Stimulated activated CD4-positive, alpha-beta T cell treated with anti-CD3 and anti-CD28 coated beads, Interleukin-2, amount 100 ng/mL, for 48 hours (primary cell): ENCODE measurements at places on chromosomes 7 and 10.

- no peak for DNase-seq
Observed at GRCh38 chr10:28008054-28008453, 9.2 kb upstream of the ODAD2 start.

DNA sequence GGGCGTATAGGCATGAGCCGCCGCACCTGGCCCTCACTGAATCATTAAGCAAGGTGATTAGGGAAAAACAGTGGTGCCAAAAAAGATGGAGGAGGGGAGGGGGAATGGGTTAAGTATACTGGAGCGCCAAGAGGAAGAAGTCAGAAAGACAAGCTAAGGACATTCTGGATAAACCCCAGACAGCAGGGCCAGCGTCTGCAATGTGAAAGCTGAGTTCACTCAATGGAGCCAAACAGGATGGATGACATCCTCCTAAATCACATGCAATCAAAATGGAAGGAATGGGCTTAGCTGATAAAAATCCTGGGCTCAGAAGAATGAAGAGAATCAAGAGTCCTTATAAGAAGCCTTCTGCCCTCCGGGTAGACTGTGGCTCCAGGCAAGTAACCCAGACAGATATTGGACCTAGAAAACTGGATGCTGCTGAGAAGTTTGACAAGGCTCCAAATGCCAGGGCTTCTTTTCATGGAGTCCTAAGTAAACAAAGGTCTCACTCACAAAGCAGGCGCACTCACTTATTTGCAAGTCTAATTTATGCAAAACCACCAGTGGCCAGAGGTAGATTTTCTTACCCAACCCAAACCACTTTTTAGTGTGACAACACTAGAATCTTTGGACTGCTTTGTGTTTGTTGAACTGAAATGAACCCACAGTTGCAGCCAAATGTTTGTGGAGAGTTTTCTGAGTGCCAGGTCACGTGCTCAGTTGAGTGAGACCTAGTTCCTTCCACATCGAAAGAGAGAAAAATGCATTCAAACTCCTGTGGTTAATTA, 519.1 kb upstream of the AUTS2 start:
- DNase-seq: no peak

GRCh38 chr10:133438711-133439273, 14.4 kb upstream of the SPRN start:
- DNase-seq: no peak

DNA sequence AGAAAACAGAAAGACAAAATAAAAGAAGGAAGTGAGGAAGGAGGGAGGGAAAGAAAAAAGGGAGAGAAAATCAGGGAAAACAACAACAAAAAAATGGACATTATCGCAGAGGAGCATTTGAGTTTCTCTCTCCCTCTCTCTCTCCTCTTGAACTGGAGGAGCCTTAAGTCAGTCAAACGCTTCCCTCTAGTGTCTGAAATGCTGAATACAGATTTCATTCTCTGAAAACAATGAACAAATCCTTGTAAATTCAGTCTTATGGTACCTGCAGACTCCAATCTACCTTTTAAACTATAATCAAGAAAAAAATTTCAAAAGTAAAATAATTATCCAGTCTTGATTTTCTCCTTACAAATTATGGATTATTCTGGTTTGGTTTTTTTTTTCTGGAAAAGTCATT, 89.2 kb upstream of the PFKP start:
- no peak for DNase-seq

DNA sequence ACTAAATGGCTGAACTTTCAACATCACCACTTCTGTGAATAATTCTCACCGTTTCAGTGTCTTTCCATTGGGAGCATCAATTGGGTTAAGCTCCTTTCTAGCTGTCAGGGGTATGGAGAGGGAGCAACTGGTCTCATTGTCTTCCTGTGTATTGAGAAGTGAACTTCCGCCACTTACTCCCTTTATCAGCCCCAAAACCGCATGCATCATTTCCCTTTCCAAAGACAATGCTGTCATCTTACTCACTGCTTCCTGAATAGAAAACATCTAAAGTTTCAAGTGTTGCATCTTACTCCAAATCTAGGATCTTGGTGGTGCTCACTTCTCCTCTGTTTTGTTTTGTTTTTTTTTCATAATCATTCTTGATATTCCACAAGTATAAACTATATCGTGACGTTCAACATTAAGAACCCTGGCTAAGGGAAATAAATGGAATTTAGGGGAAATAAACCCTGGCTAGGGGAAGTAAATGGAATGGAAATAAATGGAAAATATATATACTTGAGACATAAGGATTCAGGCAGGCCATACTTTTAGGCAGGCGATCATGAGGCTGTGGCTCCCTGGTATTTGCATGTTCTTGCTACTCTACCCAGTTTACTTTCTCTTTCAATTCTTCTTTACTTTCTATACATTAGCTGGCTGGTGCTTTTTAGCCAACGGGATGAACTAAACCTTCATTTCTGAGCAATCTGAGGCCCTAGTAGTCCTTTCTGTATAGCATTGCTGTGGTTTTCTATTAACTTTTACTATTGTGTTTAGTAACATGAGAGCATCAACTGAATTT, 371.9 kb downstream of the BMPER start:
- no peak for DNase-seq

DNA sequence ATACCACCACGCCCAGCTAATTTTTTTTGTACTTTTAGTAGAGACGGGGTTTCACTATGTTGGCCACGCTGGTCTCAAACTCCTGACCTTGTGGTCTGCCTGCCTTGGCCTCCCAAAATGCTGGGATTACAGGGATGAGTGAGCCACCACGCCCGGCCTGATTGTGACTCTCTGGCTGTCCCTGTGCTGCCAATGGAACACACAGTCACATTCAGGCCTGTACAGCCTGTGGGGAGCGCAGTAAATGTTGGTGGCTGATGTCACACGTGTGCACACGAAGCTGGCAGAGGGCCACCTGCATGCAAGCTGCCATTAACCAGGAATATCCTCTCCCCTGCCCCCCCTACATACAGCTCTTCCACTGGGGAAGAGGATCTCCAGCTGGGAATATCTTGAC, 22.1 kb downstream of the POLL start:
- DNase-seq: no peak

GRCh38 chr10:88120599-88121333, 257.3 kb downstream of the PTEN start:
- no peak for DNase-seq

- no peak for DNase-seq
Observed at GRCh38 chr7:128052404-128052803, 21.2 kb upstream of the LRRC4 start.

DNA sequence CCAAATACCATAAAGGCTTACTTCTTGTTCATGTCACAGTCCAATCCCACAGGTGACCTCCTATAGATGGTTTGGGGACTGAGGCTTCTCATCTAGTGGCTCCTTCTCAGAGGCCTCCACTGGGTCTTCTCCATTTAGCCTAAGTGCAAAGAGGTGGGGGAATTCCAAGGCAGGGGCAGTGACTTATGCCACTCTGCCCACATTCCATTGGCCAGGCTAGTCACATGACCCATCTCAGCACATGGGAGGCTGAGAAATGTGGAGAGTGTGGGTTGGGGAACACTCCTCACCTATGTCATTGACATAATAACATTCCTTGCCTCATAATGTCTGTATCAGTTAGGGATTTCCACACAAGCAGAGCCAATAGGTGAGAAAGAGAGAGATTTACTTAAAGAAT, 104.3 kb upstream of the PLXNA4 start:
- no peak for DNase-seq

- no peak for DNase-seq
Observed at GRCh38 chr7:90532231-90532929, 62.9 kb downstream of the PTTG1IP2 start.

- no peak for DNase-seq
Observed at GRCh38 chr10:68099736-68100135, 9.6 kb upstream of the MYPN start.

- DNase-seq: no peak
Observed at GRCh38 chr10:60414877-60415585, 25.4 kb upstream of the ANK3 start.

GRCh38 chr10:82091413-82091812, 216.4 kb downstream of the NRG3 start:
- no peak for DNase-seq

GRCh38 chr7:125661-126060, 66.7 kb upstream of the FAM20C start:
- DNase-seq: no peak

- DNase-seq: no peak
Observed at GRCh38 chr7:47147213-47147631, 434.7 kb downstream of the TNS3 start.

DNA sequence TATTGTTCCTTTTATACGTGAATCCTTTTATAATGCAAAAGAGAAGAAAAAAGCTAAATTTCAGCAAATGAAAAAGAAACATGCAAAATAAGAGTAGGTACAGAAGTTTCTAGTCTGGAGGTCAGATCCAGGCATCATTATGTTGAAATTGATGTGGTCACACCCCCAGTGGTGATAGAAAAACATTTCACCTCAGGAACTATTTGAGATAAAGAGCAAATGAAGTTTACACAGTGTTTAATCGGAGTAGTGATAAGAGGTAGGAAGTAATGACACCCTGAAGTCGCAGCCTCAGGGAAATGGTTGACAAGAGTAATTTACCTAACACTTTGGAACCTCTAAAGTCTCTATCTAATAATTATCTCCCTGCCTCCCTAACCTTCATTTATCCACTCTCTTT, 536.0 kb upstream of the STEAP1 start:
- DNase-seq: no peak

- DNase-seq: no peak
Observed at GRCh38 chr10:76192694-76193320, 761.4 kb downstream of the LRMDA start.

DNA sequence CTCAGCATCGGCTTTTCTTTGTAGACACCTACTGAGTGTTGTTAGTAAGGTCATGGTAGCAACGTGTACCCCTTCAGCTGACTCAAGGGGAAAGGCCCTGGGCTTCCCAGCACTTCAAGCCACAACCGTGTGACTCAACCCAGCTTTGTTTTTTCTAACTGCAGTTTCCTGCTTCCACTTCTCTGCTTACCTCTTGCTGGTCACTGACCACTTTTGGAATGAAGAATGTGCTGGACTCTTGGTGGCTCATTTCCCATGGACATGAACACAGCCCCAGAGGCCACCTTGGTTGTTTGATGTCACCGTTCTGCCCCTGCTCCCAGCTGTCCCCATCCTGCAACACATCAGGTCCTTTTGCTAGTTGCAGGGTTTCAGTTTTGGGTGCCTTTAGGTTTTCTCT, 69.5 kb upstream of the ZNF438 start:
- peak; percentile 51 for DNase-seq

GRCh38 chr7:100789055-100789454, 38.3 kb downstream of the EPHB4 start:
- no peak for DNase-seq

- no peak for DNase-seq
Observed at GRCh38 chr7:72453471-72453870, 41.3 kb upstream of the CALN1 start.

DNA sequence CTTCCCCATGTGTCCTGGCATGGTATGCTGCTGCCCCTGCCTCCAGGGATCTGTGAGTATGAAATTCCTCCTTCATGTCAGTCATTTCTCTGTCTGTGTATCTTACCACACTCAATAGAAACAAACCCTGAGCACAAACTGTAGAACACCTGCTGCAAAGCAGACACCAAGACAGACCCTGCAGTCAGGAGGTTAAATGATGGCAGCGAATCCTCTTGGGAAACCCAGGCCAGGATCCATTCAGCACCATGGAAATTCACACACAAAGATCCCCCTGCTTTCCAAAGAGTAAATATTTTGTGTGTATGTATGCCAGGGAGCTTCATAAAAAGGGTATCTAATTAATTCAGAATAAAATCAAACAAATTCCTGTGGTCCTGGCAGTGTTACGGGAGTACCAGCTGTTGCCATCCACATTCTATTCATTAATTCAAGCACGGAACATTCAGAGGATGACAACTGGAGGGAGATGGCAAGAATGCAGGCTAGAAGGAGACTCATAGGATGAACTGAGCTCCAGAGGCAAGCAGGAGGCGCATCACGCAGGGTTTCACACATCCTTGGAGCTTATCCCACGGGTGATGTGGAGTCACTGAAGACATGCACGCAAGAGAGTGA, 14.8 kb downstream of the ITIH5 start:
- no peak for DNase-seq

- no peak for DNase-seq
Observed at GRCh38 chr10:89389254-89389653, 3.2 kb upstream of the IFIT1 start.

DNA sequence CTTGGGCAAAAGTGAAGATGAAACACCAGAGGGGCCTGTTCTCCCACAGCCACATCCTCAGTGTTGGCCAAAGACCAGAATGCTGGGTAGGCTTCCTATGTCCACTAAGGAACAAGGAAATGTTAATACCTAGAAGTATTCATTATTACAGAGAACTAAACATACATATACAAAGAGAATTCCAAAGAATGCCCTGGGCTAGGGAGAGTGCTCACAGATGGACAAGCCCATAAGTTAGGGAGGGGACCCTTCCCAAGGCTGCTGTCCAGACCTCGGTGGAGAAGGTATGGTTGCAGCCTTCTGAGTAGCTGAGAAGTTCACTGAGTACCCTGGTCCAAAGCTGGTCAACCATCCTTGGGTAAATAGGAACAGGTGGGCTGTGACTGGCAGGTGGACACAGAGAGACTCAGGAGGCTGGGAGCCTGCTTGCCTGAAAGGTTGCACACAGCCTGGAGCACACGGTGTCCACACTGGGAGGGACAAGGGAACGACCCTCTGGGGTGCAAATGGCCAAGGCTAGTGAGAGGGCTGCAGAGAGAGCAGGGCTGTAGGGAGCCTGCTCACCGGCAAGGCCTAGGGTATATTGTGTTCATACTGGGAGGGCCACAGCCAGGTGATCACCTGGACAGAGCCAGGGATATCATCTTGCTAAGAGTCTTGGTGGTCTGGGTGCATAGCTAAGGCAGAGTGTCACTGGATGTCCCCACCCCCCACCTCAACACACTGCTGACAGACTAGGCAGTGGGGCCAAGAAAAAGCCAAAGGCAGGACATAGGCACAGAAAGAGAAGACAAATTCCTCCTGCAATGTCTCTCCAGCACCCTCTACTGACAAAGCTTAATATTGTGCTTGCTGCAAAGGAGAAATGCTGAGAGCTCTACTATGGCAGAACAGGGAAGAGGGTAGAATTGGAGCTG, 40.3 kb downstream of the CPVL start:
- DNase-seq: peak; percentile 5
